ENCODE measurements at places on chromosomes 16 and 17. TPM values are rescaled to one million over a fixed set of nuclear protein-coding genes. Genes with fewer than 3 reads are reported as not detected.

DNA sequence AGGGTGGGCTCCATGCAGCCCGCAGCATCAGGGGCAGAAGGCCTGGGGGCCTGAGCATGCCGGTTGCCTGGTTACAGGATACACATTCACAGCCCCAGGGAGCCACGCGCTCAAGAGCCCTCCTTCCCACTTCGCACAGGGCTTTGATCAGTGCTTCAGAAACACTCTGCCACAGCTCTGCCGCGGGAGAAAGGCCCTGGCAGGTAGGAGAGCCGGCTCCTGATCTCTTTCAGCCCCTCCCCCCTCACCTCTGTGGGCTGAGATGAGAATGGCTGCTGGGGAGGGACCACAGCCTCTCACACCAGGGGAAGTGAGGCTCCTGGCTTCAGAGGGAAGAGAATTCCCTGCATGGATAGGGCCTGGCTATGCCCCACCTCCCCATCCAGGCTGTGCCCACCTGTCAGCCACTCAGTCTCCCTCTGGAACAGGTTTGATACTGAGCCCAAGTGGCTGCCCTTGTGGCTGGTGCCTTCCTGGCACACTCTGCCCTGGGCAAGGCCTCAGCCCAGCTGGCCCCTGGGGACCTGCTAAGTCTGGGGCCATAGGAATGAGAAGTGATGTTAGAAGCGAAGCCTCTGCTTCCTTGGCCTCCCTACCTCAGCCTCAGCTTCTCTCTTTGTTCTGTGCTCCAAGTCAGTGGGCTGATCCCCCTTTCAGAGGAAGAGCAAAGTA is 8.6 kb downstream of the DOK4 start:
- DNase-seq, result no peak

TBC1D28 gene
- not detected for total RNA-seq

- DNase-seq, result peak; percentile 68
Observed at GRCh38 chr16:89325861-89326471, 108.5 kb downstream of the ZNF778 start.

GRCh38 chr17:12053552-12053951 is 32.9 kb downstream of the MAP2K4 start:
- DNase-seq, result no peak

DNA sequence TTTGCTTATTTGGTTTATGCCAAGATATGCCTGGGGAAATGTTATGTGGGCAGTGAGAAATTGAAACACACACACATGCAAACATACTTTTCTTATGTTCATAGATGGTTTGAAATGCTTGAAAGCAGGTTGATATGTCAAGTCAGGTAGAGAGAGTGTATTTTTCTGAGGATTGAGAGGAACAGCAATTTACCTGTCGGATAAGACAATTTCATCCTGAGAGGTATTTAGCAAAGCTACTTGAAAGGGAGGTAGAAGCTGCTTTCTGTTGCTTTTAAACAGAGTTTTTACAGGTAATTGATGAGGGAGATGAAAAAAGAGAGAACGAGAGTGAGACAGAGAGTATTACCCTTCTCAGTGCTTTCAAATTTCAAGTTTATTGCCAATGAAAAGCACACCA is 854.3 kb downstream of the CDH8 start:
- DNase-seq, result no peak

GRCh38 chr16:79250502-79251098 is 349.9 kb downstream of the MAF start:
- DNase-seq, result no peak

GRCh38 chr16:2473999-2474876 is 689 bp upstream of the TBC1D24 start:
- peak; percentile 47 for DNase-seq

CDH1 gene
- total RNA-seq, result 37.7 TPM

ICAM2 gene
- not detected for total RNA-seq

SLC9A5 gene
- total RNA-seq, result 0.40 TPM

GRCh38 chr16:12576878-12577277 is 226.8 kb downstream of the CPPED1 start:
- no peak for DNase-seq

TNFRSF17 gene
- total RNA-seq, result not detected

KRT28 gene
- total RNA-seq, result not detected

Measured in MCF 10A (cell line).